ENCODE measurements at places on chromosomes 1 and 21.

DNA sequence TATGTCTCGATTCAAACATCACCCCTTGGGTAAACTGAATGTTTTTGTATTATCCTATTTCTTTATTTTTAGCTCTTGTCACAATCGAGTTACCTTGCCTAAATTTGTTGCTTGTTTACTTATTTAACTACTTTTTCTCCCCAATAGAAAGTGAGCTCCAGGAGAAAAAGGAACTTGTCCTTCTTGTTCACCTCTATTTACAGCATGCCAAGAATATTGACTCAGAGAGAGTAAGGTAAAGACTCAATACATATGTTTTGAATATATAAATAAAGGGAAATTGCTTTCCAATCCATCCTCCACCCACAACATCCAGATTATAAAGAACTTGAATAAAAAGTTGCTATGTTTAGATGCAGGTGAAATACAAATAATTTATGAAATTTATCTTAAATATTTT lies 107.3 kb upstream of the PDC start:
- no peak for DNase-seq

GRCh38 chr1:7541629-7542028 lies 229.5 kb upstream of the VAMP3 start:
- no peak for DNase-seq

DNA sequence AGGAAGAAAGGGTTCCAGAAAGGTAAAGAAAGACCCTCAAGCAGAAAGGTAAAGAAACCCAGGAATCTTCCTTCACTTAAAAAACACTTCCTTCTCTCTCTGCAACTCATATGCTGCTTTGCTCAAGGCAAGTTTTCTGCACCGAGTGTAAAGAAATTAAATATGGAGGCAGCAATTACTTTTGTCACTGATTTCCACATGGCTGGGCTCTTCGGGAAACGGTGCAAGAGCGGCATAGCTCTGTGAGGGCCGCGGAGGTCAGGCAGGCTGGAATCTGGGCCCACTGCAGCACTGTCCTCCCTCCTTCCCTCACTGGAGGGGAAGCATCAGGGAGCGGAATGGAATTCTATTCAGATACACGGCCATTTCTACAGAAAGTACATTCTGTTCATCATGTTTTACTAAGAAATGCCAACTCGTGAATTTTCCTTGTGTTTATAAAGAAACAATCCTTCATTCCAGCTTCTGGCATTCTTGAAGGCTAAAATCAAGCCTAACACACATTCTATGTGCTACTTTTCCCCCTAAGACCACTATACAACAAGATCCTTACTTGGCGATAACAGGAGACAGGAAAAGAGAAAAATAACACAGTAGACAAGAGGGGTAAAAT lies 212.2 kb downstream of the SIPA1L2 start:
- no peak for DNase-seq

DNA sequence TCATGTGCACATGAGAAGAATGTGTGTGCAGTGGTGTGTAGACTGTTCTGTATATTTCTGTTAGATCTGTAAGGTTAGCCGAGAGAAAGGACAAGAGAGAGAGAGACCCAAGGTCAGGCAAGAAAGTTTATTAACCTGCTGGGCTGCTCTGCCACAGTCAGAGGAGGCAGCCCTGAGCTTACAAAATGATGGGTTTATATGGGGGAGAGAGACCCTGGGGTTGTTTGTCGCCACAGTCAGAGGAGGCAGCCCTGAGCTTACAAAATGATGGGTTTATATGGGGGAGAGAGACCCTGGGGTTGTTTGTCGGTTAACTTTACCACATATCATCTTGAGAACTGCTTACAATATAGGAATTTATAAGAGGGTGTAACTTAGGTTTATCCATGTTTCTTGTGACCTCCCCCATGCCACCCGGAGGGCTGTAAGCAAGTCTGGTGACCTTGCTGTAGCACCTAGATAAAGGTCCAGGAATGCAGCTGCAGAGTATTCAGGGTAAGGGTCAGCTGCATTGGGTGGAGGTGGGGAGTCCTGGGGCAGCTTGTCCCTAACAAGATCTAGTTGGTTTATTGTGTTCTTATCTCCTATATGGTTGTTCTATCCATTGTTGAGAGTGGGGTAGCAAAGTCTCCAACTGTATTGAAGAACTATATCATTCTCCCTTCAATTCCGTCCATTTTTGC lies 9.3 kb upstream of the ZBTB40 start:
- DNase-seq, result no peak

GRCh38 chr1:185595835-185596667 lies 138.1 kb upstream of the HMCN1 start:
- DNase-seq, result peak; percentile 32

GRCh38 chr1:7590426-7590790 lies 180.7 kb upstream of the VAMP3 start:
- no peak for DNase-seq

DNA sequence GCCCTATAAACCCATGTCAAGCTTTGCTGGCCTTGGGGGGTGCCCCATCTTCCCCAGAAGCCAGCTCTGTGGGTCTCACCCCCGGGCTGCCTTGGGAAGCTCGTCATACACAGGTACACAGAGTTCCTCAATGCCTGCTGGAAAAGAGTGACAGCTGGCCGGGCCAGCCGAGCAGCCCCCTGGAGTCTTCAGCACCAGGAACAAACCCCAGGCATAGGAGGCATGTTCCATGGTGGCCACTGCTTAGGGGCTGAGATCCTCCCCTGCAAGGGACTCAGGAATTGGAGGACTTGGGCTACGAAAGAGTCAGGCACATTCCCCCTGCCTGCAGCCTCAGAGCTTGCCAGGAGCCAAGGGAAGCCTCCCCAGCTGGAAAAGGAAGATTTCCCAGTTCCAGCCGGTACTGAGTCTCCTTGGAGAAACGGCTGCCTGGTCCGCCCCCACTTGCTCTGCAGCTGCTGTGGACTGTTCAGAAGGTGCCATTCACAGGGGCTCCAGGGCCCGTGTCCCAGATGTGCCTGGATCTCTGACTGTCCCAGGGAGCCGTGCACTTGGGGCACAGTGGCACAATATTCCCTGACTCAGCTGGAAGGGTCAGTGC lies 89.5 kb downstream of the STUM start:
- no peak for DNase-seq

GRCh38 chr1:44811234-44811633 lies 2.9 kb downstream of the BTBD19 start:
- no peak for DNase-seq
